ENCODE measurements at places on chromosomes 12 and 14.
A peak's percentile ranks its signal among the peaks of the same experiment; 100 is the strongest.

GRCh38 chr12:94565683-94566082, 84.7 kb downstream of the TMCC3 start:
- DNase-seq: no peak

DNA sequence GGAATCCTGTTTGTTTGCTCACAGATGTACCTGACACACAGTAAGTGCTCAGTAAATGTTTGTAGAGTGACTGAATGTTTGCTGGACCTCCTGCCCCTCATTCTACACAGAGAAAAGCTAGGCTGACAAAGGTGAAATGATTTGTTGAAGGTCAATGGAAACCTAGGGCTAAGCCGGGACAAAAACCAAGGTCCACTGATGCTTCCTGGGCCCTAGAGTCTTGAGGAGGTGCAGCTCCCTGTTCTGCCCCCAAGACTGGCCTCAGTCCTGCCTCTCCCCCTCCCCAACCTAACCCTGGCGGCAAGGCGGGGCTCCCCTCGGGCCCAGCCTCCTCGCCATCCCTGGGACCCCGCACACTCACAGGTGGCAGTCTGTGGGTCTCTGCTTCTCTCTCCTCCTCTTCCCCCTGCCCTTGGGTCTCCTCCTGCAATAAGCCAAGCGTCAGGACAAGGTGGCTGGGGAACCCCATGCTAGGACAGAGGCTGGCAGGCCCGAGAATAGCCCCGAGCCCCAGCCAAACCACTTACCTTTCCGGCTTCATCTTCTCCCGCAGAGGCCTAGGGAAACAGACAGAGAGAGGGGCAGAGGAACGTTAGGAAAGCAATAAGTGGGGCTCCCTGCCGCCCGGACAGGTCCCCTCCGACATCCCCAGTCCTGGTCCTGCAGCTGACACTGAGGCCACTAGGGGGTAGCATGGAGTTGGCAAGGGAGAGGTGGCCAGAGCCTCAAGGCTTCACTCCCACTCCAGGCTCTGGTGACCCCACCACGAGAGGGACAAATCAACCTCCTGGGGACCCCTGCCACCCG, 9.3 kb downstream of the PGF start:
- peak; percentile 49 for DNase-seq

GRCh38 chr12:92080911-92081285, 64.7 kb downstream of the BTG1 start:
- DNase-seq: no peak

- no peak for DNase-seq
These were observed 13.6 kb downstream of the PAH start for GRCh38 chr12:102903337-102904007.

DNA sequence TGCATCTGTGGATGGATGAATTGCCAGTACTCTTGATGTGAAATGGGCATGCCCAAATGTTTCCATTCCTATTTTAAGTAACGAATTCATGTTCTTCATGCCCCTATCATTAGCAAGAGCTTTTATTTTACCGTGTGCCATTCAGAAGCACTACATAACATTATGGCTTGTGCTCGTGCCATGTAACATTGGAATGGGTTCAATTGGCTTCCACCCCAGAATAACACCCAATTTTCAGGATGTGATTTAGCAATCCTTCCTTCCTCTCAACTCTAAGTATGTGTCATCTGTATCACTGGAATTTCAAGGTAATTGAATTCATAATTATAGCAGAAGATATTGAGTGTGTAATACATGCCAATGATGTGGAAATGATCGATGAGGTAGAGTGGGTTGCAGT, 145.8 kb upstream of the TMPO start:
- DNase-seq: no peak

- no peak for DNase-seq
These were observed 36.9 kb downstream of the MAPK1IP1L start for GRCh38 chr14:55088356-55088755.

DNA sequence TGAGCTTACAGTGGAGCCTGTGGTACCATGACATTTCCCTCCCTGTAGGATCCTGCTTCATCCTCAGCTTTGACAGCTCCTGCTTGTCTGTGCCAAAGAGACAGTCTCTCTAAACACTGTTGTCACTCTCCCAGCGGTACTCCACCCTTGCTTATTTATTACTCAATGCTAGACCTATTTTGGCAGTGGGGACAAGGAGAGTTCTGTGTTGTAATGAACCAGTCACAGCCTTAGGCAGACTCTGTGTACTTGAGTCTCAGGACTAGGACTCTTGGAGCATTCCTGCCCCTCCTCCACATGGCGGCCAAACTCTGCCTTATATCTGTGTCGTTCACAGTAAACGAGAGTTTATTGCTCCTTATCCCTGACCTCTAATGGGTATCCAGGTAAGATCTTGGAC, 70.9 kb downstream of the PIK3C2G start:
- no peak for DNase-seq

- no peak for DNase-seq
These were observed 23.0 kb upstream of the JDP2 start for GRCh38 chr14:75404847-75405246.

DNA sequence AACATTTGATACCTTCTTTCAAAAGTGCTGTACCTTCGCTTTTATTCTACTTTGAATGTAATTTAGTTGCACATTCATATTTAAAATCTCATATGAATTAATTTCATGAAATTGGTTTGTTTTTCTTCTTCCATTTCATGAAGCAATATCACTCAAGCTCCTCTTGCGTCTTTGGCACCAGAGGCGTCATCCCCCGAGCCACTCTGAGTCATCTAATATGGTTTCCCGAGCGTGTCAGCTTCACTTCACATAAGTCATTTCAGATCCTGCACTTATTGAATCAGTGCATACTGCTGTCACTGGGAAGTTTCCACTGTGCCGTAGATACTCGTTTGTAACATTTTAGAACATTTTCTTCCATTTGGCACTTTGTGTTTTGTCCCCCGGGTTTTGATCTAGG, 105.6 kb downstream of the SLC25A47 start:
- no peak for DNase-seq

- no peak for DNase-seq
These were observed 287.6 kb upstream of the E2F7 start for GRCh38 chr12:77352946-77353345.

DNA sequence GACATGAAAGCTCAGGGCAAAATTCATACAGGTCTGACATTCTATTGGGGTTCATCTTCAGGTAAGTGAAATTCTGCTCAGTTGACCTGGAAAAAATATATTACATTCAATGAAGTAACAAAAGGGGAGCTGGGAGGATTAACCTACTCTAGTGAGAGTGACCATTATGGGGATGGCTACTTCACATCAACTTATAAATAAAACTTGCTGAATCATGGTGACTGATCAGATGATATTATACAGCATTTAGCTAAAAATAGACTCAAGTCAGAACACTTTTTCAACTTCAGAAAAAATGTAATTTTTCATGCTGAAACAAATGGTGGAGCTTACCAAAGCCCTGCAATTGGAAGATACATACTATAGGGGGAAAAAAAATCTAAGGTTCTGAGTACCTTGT, 800.2 kb downstream of the FSCB start:
- DNase-seq: no peak

DNA sequence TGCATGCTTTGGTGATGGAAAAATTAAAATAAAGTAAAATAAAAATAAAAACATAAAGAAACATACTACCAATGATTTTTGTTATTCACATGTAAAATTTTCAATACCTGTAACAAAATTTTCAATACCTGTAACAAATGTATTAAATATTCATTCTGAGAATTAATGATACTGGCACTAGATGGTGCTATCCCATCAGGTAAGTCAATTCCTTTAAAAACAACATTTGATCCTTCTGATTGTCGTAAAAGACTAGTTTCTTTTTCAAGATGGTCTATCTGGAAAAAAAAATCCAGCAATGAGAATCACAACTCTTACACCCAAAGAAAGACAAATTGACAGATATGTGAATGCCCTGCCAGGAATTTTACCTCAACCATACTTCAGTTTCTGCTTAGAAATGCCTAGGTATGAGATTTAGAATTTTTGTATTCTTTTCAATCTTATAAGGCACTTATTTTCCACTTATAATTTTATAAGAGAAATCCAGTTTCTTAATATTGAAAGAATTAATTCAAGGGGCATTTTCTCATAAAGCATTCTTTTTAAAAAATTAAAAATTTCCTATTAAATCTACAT, 30.7 kb downstream of the CEP290 start:
- no peak for DNase-seq

- no peak for DNase-seq
These were observed 53.2 kb downstream of the RPAP3 start for GRCh38 chr12:47652521-47653234.

DNA sequence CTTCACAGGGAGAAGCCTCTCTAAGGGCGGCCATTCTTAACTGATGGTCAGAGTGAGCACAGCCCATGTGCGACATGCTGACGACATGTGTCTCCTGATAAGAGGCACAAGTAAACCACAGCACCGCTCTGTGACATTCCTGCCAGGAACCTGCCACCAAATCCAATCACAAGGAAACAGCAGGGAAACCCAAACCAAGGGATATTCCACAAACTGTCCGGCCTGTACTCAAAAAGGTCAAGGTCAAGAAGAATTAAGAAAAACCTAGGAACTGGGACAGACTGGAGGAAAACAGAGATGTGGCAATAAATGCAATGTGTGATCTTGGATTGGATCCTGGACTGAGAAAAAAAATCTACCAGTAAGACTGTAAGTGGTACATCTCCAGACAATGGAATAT, 91.9 kb downstream of the SYNE3 start:
- DNase-seq: no peak

DNA sequence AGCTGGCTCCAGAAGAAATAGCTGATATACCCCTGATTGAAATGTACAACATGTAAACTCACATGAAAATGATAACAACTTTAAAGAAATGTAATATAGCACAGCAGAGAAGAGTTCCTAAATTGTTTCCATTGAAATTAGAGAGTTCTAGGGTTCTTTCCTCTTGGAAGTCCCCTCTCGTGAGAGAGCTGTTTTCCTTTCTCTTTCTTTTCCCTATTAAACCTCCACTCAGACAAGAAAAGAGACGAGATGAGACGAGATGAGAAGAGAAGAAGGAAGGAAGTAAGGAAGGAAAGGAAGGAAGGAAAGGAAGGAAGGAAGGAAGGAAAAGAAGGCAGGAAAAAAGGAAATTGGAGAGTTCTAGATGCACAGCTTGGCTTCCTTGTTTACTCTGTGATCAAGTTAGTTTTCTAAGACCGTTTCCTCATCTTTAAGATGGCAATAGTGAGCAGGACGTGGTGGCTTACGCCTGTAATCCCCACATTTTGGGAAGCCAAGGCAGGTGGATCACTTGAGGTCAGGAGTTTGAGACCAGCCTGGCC, 11.9 kb downstream of the DRAM1 start:
- DNase-seq: no peak

- DNase-seq: no peak
These were observed 1.1 kb downstream of the EMP1 start for GRCh38 chr12:13197526-13198143.

GRCh38 chr12:39868328-39868725, 237.6 kb downstream of the SLC2A13 start:
- DNase-seq: no peak

- DNase-seq: no peak
These were observed 96.1 kb downstream of the CRADD start for GRCh38 chr12:93773122-93773871.

DNA sequence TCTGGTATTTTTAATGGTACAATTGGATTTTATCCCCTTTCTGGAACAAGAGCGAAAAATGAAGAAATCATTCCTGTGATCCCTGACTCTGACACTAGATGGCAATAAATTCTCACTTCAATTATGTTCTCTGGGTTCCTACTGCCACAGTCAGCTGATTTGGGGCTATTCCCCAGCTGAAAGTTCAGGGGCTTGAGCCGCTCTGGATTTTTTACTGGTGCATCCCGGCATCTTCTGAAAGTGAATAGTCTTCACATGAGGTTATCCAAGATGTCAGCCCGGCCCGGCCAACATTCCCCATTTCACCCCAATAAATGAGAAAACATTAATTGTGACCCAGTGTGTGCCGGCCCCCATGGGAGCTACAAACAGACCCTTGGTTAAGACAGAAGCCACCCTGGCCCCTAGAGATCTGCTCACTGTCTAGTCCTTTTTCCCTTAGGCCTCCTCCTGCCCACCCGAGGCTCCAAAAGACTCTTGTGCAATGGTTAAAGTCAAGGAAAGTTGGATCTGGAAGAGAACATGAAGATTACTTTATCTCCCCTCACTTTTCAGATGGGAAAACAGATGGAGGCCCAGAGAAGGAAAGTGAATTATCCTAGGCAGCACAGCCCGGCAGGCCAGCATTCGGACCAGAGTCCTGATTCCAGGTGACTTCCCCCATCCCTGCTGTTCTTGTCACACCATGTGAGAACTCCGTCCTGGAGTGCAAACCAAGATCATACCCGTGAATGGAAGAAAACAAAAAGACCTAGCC, 20.8 kb downstream of the CKAP4 start:
- DNase-seq: no peak

- no peak for DNase-seq
These were observed 458.9 kb upstream of the PDE3A start for GRCh38 chr12:19909418-19909817.

DNA sequence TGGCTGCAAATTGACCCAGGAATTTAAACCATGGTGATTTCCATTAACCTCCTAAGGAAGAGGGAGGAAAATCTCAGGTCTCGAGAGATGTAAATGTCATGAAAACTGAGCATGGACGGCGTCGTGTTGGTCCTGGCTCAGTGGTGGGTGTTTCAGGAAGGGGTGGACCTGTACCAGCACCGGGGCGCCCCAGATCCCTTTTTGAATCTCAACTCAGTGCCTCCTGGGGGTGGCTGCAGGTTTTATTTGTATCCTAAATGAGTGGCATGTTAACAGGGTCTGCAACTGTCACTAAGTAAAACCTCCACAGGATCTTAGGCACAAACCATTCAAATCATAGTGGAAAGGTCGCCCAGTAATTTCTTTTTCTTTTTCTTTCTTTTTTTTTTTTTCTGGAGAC, 101.3 kb downstream of the ASCL4 start:
- DNase-seq: no peak

- DNase-seq: no peak
These were observed 87.5 kb downstream of the PLXNC1 start for GRCh38 chr12:94235848-94236247.

DNA sequence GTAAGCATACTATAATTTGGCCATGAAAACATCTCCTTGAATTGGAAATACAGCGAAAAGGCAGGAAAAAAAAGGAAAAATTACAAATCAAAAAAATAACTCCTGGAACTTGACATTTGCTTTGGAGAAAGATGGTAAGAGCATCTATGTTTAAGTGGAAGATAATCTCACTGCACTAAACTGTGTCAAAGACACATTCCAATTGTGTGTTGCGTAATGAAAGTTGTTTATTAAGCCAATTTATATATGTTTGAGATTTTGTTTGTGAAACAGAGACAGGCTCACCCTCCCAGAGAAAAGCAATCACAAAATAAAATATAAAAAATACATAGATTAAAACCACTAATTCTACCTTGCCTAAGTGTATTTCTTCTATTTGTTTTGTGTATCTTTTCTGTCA, 11.1 kb upstream of the ATXN7L3B start:
- no peak for DNase-seq

GRCh38 chr12:64835901-64836300, 11.5 kb downstream of the TBC1D30 start:
- DNase-seq: no peak

GRCh38 chr12:64687816-64688215, 71.4 kb downstream of the GNS start:
- no peak for DNase-seq
